Thymus (tissue), 14 donors: ENCODE measurements at places on chromosomes 6 and 20. TPM values are rescaled to one million over a fixed set of nuclear protein-coding genes. Genes with fewer than 3 reads are reported as not detected.
A peak's percentile ranks its signal among the peaks of the same experiment; 100 is the strongest.

- no peak for DNase-seq
Observed at GRCh38 chr20:38301309-38301708, 2.6 kb upstream of the BPI start.

Gene PLN
- total RNA-seq, result 1.3 TPM

DNA sequence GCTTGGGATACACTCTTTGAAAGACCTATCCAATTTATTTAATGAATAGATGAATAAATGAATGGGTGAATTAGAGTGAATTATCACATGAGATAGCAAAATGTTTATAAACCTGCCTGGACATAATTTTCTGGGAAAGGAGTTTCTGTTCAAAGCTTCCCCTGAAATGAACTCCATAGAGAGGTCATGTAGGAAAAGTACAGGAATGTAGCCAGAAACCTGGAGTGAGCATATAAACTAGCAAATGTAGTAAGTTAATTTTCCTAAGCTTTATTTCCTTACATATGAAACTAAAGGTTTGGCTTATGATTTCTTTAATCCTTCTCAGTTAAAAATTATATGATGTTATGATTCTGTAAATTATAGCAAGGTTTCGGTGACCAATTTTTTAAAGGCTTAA, 380.3 kb upstream of the RSPO3 start:
- no peak for DNase-seq

DNA sequence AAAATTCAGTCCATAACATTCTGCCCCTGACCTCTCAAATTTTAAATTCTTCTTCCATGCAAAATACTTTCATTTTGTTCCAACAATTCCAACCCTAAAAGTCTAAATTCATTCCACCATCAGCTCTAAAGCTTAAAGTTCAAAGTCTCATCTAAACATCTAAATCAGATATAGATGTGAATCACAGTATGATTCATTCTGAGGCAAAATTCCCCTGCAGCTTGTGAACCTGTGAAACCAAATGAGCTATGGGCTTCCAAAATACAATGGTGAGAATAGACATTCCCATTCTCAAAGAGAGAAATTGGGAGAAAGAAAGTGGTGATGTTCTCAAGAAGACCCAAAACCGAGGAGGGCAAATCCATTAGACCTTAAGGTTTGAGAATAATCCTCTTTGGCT, 309.8 kb downstream of the HIVEP2 start:
- DNase-seq, result no peak

- DNase-seq, result no peak
Observed at GRCh38 chr6:42394881-42395620, 56.7 kb downstream of the TRERF1 start.

- no peak for DNase-seq
Observed at GRCh38 chr6:2522521-2522920, 228.2 kb downstream of the MYLK4 start.

DNA sequence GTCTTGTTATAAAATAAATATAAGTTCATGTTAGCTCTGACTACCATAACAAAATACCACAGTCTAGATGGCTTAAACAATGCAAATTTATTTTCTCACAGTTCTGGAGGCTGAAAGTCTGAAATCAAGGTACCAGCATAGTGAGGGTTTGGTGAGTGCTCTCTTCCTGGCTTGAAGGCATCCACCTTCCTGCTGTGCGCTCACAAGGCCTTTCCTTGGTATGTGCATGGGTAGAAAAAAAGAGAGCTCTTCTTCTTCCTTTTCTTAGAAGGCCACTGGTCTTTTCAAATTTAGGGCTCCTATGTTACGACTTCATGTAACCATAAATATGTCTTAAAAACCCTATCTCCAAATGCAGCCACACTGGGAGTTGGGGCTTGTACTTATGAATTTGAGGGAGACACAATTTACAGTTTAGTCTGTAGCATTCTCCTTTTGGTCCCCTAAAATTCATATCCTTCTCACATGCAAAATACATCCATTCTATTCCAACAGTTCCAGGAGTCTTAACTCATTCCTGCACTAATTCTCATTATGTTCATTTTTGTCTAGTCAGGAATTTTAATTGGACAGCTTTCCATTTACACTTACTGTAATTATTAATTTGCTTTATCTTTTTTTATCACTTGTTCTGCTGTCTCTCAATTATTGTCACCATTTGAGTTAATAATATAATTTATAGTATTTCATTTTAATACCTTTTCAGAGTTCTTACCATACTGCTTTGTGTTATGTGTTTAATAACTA, 381.9 kb upstream of the EPHA7 start:
- no peak for DNase-seq

Gene FAM83B
- total RNA-seq, result 6.6 TPM

GRCh38 chr6:110357298-110357663, 868 bp downstream of the METTL24 start:
- no peak for DNase-seq

DNA sequence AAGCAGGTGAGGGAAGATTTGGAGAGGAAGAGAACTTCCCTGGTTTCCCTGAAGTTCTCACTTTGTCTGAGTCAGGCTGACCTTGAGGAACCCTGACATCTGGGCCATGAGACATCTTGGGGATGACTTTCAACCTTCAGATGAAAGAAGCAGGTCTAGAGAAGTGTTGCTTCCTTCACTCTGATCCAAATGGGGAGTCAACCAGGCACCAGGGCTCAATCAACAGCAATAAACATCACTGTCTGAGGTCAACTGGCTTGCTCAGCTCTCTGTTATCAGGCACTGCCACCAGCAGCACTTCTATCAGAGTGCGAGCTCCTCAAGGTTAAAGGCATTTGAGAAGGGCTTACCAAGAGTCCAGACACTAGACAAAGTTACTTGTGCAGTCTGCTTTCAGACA, 6.3 kb downstream of the ACOT8 start:
- DNase-seq, result no peak

Gene ELOVL5
- total RNA-seq, result 75.6 TPM

DNA sequence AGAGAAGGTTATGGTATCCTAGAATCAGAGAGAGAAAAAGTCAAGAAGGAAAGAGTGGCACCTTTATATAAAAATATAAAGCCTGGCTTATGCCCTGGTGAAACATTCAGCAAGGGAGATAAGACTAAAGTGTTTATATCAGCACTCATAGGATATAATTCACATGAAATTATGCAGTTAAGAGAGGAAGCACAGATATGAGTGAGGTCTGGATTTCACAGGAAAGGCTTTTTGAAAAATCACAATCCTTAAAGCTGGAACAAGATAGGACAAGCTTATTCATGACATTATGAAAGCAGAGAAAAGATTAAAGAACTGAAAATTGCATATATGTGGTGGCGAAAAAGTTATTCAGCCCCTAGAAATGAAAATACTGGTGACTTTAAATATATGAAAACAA, 181.2 kb upstream of the FLRT3 start:
- no peak for DNase-seq

GRCh38 chr20:24868396-24868927, 80.6 kb upstream of the CST7 start:
- DNase-seq, result no peak

DNA sequence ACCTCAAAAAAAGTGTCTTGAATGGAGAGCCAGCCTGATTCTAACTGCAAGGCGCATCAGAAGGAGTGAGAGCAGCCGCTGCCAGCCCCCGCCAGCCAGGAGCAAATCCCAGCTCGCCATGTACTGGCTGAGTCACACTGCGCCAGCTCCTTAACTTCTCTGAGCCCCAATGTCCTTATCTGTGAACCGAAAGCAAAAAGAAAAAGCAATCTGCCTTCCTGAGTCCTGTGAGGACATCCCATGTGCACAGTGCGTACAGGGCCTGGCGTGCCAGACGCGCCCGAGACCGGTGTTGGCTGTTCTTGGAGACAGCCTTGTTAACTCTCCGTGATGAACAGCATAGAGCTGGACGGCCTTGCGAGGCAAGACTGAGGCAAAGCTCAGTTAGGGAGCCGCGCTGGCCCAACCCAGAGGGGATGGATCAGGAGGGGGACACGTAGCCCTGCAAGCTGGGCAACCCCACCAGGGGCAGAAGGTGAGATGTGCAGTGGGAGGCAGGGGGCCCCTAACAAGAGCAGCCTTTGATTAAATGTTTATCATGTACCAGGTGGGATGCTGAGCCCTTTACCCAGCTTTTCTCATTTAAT, 122.7 kb downstream of the AGPAT4 start:
- DNase-seq, result no peak

- no peak for DNase-seq
Observed at GRCh38 chr6:19377722-19378121, 459.4 kb upstream of the ID4 start.

DNA sequence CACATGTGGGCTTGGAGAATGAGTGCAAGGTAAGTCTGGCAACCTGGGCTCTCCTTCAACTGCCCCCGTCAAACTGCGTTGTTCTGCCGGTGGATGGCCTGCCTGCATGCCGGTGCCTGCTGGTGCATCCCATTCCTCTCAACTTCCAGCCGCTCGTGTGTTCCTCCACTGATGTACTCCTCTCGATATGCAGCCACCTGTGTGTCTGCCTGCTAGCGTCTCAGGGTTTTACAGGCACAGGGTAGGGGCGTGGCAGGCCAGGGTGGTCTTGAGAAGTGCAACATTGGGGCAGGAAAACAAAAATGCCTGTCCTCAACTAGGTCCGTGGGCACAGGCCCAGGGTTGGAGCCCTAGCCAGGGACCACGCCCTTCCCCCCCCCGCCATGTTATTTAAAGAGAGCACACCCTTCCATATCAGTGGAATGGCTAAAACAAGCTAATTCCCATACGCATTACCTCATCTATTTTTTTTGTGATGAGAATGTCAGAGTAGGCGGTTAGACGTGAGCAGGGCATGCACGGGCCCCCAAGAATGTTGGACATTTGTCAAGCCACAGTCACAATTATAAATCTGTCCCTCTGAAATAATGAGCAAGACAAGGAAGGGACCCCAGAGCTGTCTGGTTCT, 33.2 kb downstream of the SERPINB6 start:
- no peak for DNase-seq

- DNase-seq, result no peak
Observed at GRCh38 chr20:46572153-46572552, 21.7 kb upstream of the OCSTAMP start.

Gene COX4I2
- 4.1 TPM for total RNA-seq

GRCh38 chr6:78150425-78150824, 497.6 kb downstream of the MEI4 start:
- no peak for DNase-seq

- DNase-seq, result no peak
Observed at GRCh38 chr20:32524829-32525501, 60.2 kb downstream of the NOL4L start.

DNA sequence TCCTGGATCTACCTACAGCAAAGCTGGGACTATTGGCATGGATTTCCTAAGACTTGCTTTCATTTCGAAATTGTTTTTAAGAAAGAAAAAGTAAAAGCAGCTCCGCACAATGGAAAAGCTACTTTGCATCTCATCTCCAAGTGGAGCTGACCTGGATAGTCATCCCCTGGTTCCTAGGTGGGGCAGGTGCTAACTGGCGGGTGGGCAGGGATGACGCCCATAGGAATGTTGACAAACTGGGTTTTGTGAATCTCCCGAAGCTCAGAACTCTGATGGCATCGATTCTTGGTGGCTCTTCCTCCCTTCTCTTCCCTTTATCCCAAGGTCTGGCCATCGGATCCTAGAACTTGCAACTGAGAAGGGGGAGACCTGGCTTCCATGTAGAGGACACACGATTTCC, 12.4 kb upstream of the EZR start:
- no peak for DNase-seq

- DNase-seq, result no peak
Observed at GRCh38 chr6:45655745-45656476, 278.2 kb upstream of the SUPT3H start.

Gene FNDC1
- 0.47 TPM for total RNA-seq

DNA sequence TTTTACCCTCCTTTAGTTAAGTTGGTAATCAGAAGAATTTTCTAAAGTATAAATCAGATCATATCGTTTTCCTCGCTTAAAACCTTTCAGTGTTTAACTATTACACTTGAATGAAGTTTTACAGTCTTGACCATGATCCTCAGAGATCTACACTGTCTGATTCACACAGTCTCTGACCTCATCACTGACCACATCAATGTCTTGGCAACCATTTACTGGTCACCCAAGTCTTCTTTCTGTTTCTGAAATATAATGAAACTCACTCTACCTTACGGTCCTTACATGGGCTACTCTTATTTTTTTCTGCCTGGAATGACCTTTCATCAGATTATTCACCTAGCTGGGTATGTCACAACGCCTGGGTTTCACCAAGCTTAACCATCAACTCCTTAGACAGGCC, 71.4 kb downstream of the ADGB start:
- no peak for DNase-seq

Gene PTP4A1
- total RNA-seq, result 10.0 TPM

DNA sequence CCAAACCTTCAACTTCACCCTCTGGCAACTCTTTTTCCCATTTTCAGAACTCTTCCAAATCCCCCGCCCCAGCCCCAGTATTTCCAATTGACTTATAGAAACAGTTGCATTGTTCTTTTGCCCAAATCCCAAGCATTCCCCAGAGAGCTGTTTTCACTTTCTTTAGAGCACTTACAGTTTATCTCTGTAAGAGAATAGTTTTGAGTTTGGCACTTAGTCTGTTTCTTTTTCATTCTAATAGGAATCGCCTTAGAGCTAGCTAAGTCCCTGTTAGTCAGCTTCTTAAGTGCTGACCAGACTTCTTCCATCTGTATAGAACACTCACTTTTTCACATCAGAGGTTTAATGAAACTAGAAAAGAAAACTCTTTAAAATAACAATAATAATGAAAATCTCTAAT, 374.2 kb upstream of the FLRT3 start:
- no peak for DNase-seq

Gene MATN4
- 0.14 TPM for total RNA-seq

GRCh38 chr20:10402938-10403608, 30.9 kb downstream of the MKKS start:
- no peak for DNase-seq

DNA sequence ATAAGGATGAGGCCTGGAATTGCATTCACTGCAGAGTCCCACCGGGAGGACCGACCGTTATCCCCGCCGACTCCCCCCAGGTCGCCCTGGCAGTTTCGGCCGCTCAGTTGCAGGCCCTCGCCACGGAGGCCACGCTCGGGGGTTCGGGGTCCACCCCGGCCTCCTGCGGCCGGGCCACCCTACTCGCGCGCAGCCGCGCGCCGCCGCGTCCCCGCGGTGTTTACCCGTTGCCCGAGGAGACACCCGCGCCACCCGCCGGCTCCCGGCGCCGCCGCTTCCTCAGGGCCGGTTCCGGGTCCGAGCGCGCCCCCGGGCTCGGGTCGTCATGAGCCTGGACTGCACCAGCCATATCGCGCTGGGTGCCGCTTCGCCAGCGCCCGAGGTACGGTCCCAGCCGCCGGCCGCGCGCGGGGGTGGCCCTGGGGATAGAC, at the start of gene CCDC170:
Gene CCDC170, plus strand, starts transcription at position 214 of the 431 bp plus-strand sequence. Its CDS starts 112 bp downstream, at position 326.
- DNase-seq, result no peak

Gene PAK1IP1
- 18.0 TPM for total RNA-seq

GRCh38 chr6:99905209-99906106, 88.6 kb downstream of the MCHR2 start:
- DNase-seq, result peak; percentile 4

DNA sequence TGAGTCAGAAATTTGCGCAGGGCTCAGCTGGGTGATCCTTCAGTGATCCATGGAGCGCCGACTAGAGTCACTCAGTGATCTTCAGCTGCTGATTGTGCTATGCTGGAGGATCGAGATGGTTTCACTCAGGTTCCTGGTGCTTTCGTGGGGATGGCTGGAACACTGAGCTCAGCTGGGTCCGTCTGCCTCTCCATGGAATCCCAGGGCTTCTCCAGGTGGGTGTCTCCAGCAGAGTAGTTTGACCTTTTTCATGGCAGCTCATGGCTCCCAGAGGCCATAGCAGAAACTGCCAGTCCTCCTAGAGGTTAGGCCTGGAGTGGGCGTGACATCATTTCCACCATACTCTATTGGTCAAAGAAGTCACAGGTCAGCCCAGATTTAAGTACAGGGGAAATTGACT, 88.8 kb upstream of the SIRPA start:
- DNase-seq, result no peak

Gene MRPL14
- 81.5 TPM for total RNA-seq

GRCh38 chr6:48919555-48919954, 543.5 kb downstream of the MMUT start:
- no peak for DNase-seq

Gene CD40
- 22.8 TPM for total RNA-seq
